ENCODE measurements at places on chromosomes 12 and 14.

DNA sequence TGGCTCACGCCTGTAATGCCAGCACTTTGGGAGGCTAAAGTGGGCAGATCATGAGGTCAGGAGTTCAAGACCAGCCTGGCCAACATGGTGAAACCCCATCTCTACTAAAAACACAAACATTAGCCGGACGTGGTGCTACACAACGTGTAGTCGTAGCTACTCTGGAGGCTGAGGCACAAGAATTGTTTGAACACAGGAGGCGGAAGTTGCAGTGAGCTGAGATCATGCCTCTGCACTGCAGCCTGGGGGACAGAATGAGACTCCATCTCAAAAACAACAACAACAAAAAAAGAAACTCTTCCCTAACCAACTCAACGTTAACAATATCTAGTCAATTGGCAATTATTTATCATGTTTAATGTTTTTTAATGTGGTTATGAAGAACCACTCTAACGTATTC is 89.3 kb downstream of the EPS8 start:
- DNase-seq, result no peak

DNA sequence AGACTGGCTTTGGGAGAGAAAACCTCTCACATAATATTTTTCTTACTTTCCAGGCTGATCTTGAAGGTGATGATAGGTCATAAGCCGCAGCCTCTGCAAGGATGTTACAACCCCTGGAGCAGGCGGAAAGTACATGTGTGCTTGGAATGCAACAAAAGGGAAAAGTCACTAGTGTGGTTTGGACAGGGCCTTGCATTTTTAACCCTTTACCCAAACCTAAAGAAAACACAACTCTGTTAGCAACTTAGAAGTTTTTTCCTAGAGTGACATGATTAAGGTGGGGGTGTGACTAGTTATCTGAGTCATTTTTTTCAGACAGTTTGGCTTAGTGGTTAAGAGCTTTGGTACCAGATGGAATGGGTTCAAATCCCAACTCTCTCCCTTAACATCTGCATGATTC is 97.0 kb downstream of the TMEM30B start:
- DNase-seq, result peak; percentile 96

- no peak for DNase-seq
Measured at GRCh38 chr14:77498984-77499527, 440 bp upstream of the ISM2 start.

DNA sequence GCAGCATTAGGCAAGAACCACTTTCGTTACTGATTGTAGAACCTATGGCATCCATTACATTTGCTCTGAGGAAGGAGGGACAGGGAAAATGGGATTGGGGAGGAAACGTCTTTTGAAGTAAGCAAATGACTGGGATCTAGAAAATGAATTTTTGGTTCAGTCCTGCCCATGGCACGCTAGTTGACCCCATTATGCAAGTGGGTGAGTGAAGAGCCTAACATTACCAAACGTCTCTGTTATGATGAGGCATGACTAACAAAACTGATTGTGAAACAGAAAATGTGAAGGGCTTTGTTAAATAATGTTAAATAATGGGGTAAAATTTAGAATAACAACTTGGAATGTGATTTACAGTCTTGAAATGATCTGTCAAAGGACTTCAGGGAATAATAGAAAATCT is 38.9 kb downstream of the CPSF2 start:
- no peak for DNase-seq
